Dermis microvascular lymphatic vessel endothelial cell (primary cell): ENCODE measurements at places on chromosomes 7 and 10. TPM values are rescaled to one million over a fixed set of nuclear protein-coding genes. Genes with fewer than 3 reads are reported as not detected.

Gene CYP2C19
- total RNA-seq: not detected in 2 replicates

Gene CRHR2
- not detected in 2 replicates for total RNA-seq

Gene LIPM
- total RNA-seq: not detected in 2 replicates

- no peak for DNase-seq
These were observed 1031.7 kb downstream of the LRMDA start for GRCh38 chr10:76463111-76463510.

GRCh38 chr10:18610517-18610916 is 40.9 kb downstream of the NSUN6 start:
- peak; percentile 89 for DNase-seq

GRCh38 chr7:91940572-91941341 is at the start of gene AKAP9:
Gene AKAP9, plus strand, starts transcription at chr7:91940862. Its CDS starts 238 bp downstream, at chr7:91941100.
- DNase-seq: peak; percentile 92
